ENCODE measurements at places on chromosomes 11 and 22. TPM values are rescaled to one million over a fixed set of nuclear protein-coding genes. Genes with fewer than 3 reads are reported as not detected.

DNA sequence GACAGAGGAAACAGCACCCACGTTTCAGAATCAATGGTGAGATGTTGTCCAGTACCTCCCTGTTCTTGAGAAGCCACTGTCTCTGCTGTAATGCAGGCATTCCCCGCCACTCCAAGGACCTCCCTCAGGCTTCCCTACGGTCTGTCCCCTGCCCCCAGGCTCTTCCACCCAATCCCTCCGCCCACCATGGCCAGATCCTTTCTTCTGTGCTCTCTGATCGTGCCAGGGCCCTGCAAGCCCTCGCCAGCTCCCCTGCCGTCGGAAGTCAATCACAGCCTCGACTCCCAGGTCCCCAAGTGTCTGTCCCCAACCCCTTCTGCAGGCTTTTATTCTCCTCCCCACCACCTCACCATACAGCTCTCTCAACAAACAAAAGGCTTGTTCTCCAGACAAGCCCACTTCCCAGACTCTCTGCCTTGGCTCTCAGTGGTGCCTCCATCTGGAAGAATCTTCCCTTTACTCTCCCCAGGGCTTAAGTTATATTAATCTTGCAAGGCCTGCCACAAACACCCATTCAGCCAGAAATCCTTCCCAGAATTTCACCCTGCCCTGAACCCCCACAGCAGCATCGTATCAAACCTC lies 13.7 kb downstream of the SCN4B start:
- no peak for DNase-seq

DNA sequence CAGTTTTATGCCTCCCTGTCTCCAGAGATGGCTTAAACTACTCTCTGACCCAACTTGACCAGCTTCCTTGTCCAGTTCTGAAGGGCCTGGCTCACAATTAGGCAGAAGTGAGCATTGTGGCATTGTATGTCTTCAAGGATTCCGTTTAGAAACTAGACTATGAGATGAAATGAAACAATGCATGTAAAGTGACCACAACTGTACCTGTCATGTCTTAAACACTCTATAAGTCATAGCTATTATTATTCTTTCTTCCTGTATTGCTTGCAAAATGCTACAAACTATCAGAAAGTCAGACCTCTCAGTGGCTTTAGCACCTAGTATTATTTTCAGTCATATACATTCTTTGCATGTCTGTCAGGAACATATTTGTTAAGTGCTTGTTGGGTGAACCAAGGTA lies 127.9 kb upstream of the MTMR2 start:
- DNase-seq: no peak

DNA sequence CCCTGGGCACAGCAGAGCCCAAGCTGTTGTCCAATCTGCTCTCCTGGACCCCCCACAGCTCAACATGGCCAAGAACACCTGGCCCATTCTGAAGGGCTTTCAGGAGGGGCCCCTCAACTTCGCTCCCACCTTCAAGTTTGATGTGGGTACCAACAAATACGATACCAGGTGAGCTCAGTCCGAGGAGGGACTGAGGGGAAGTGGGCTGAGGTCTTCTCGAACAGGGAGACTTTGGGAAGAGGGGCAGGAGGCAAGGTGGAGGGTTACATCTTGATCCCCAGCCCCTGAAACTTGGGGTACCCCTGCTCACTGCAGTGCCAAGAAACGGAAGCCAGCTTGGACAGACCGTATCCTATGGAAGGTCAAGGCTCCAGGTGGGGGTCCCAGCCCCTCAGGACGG lies 5.4 kb downstream of the INPP5J start:
- no peak for DNase-seq

OR6T1 gene
- total RNA-seq: not detected

APOA1 gene
- not detected for total RNA-seq

GRCh38 chr22:24969560-24970301 lies 17.2 kb downstream of the KIAA1671 start:
- DNase-seq: peak; percentile 45

- no peak for DNase-seq
Measured at GRCh38 chr11:65295001-65295400, 19.7 kb upstream of the CDC42EP2 start.

DNA sequence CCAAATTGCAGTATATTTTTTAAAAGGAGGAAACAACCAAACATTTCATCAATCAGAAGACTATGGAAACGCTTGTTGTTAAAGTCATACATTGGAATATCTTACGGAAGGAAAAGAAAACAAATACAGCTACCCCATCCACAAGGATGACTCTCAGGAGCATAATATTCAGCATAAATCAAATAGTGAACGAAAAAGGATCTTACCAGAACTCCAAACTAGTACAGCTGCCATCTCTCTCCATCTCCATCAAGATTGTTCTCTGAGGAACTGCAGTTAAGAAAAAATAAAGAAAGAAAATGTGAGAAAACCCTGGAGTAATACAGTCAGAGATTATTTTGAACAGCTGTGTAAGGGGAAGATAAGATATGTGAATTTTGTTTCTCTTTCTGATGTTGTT lies 299.8 kb upstream of the CNTN5 start:
- DNase-seq: no peak

GRCh38 chr22:49548356-49549202 lies 279.1 kb downstream of the BRD1 start:
- DNase-seq: no peak

DNA sequence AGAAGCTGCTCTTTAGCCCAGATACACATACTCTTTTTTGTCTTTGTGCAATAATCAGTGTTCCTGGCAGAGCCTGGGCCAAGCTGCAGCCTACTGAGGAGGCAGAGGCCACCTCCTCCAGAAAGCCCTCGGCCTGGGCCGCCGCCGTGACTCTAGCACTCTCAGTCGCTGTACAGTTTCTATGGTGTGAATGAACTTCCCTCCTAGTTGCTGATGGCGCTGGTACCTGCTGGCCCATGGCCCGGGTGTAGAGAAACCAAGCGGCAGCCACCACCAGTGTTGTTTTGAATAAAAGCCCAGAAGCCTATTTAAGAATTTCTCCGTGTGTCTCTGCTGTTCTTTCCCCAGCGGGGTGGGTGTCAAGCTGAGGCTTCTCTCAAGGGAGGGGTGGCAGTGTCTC lies 118.9 kb downstream of the CACNA1I start:
- DNase-seq: no peak

XKR3 gene
- total RNA-seq: not detected

GRCh38 chr11:109018639-109019038 lies 353.8 kb downstream of the DDX10 start:
- no peak for DNase-seq

- DNase-seq: no peak
Measured at GRCh38 chr11:123702696-123703095, 38.8 kb downstream of the ZNF202 start.

All from left colon (tissue), 2 donors.